ENCODE measurements at places on chromosomes 11 and 22.

GRCh38 chr11:68461575-68461917 lies 994 bp downstream of the PPP6R3 start:
- no peak for DNase-seq

- no peak for DNase-seq
These were observed 586.9 kb upstream of the KIRREL3 start for GRCh38 chr11:127587511-127587910.

DNA sequence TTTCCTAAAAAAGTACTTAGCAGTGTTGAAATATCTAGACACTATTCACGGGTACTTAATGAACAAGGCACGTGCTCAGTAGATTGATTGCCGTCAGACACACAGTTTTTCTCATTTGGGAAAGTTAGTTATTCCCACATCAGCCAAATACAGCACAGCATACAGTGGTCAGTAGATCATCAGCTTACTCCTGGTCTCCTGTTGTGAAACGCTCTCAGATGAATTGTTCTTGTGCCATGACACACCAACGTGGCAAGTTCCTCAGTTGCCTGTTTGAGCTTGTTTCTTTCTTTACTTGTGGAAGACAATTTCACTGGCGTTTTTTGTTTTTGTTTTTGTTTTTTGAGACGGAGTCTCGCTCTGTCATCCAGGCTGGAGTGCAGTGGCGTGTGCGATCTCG lies 8.6 kb downstream of the TAB1 start:
- no peak for DNase-seq

GRCh38 chr11:67571443-67571842 lies 12.2 kb upstream of the GSTP1 start:
- DNase-seq: no peak

DNA sequence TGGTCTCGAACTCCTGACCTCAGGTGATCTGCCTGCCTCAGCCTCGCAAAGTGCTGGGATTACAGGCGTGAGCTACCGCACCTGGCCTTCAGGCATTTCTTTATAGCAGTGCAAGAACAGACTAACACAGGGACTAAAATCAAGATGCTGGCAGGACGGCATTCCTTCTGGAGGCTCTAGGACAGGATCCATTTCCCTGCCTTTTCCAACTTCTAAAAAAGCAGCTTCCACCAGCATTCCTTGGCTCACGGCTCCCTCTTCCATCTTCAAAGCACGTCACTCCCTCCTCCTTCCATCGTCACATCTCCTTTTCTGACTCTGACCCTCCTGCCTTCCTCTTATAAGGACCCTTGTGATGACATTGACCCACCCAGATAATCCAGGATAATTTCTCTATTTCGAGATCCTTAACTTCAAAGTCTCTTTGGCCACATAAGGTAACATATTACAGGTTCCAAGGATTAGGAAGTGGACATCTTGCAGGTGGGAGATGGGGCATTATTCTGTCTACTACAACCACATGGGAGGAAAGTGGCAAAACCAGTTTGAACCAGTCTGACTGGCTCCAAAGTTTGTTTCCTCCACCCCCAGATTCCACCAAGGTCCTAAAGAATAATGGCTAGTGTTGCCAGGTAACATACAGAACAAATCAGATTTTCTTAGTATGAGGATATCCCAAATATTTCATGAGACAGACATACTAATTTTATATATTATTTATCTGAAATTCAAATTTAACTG lies 172.5 kb downstream of the MN1 start:
- DNase-seq: no peak

DNA sequence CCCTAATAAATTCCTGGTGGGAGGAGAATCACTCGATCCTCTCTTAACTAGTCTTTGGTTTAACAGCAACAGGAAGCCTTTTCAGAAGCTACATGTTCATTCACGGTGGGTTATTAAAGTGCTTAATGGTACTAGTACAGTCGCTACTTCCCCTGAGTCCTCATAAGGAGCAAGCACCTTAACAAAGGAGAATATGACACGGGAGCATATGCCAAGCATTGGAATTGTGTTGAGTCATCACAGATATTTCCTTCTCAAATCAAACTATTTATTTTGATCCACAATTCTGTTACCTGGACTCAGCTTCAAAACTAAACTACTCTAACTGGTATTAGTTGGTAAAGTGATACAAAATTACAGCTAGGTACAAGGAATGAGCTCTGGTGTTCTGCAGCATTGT lies 177.5 kb upstream of the CTSC start:
- no peak for DNase-seq

DNA sequence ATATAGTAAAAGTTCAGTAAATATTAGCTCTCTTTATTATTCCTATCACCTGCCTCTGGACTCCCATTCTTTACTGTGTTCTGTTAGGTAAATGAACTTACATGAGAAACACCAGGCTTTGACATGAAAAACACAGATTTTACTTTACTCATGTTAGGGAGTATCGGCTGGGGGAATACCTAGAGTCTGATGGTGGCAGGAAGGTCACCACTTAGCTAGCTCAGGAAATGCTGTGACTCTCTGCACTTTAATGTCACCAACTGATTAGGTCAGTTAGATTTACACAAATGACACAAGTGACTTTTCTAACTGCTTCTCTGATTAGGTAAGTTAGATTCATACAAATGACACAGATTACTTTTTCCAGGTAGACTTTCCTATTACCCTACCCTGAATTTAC lies 225.1 kb downstream of the SWAP70 start:
- no peak for DNase-seq

DNA sequence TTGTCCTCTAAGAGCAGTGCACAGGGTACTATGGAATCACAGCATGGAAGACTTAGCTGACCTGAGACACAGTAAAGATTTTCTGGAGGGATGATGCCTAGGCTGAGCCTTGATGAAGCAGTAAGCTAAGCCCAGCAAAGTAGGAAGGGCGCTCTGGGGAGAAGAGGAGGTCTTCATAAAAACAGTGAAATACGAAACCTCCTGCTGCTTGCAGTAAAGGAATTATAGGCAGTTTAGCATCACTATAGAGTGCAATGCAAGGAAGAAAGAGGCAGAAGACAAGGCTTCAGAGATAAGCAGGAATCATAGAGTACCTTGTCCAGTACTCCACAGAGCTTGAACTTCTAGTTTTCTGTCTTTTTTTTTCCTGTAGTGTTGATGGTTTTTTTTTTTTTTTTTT lies 555.7 kb upstream of the CADM1 start:
- DNase-seq: no peak

DNA sequence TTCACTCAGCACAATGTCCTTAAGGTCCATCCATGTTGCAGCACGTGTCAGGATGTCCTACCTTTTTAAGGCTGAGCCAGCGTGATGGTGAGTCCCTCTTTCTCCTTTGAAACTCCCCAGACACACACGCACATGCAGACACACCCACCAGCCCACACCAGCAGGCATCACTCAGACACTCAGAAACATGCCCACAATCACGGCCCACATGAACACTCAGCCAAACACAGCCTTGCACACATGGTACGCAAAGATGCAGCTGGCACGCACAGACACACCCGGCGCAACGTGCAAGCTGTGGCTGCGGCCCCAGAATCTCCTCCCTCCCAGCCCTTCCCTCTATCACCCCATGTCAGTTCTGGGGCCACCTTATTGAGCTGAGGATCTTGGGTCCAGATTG lies 8.0 kb downstream of the FADS3 start:
- DNase-seq: no peak

- DNase-seq: no peak
These were observed 611.1 kb downstream of the BRD1 start for GRCh38 chr22:49216579-49216978.

GRCh38 chr11:60753309-60753708 lies 3.4 kb upstream of the MS4A15 start:
- no peak for DNase-seq

GRCh38 chr22:42651134-42651533 lies 1.9 kb upstream of the CYB5R3 start:
- DNase-seq: no peak

DNA sequence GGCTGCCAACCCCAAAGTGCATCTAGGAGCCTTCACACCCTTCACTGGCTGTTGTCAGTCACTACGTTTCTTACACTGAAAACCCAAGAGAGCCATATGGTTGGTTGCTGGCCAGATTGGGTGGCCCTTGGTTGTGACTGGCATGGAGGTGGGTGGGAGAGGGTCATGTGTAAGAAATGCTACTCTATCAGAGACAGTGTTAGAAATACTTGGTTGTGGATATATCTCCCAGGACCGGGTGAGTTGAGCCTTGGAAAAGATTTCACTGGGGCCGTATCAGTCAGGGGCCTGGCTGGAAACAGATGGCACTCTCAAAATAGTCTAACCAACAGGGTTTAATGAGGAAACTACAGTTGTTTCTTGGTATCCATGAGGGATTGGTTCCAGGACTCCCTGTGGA lies 15.2 kb downstream of the ENDOD1 start:
- no peak for DNase-seq

DNA sequence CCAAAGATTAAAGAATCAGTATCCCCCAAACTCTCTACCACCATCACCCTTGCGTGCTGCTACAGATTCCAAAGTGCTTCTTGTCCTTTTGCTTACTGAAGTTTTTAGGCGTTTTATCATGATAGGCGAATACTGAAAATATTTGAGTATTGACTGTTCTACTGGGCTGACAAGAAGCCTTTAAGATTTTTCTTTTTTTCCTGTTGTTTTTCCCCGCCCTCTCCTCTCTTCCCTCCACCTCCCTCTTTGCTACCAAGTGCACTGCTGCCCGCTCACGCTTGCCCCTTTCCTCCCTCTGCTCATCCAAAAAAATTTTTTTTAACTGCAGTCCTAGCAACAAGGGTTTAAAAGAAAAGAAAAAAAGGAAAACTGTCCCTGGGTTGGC lies 679 bp downstream of the SPCS2 start:
- DNase-seq: no peak

- DNase-seq: no peak
These were observed 70.5 kb upstream of the FAT3 start for GRCh38 chr11:92154110-92154509.

DNA sequence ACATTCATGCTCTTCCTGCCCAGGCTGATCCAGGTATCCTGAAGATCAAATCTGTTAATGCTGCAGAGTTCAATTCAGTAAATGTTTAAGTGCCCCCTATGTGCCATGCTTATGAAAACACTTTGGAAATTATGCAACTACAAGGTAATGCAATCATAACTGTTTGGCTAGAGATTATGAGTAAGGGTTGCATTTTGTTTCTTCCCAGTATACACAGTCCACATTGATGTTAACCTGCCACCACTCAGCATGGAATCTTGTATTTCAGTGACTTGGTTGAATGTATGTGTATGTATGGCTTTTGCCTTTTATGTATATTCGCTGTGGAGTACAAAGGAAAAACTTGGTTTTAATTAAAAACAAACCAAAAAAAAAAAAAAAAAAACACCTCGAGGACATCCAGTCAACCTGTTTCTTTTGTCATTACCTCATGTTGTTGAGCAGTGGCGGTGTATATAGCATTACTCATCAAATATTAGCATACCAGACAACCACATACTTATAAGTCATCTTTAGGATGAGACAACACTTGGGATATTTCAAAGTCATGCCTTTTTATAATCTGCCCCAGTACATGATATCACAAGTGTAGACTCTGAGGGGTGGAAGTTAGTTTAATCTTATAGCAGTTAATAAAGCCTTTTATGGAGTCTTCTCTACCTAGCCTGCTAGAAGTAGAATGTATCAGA lies 86.1 kb upstream of the HORMAD2 start:
- DNase-seq: no peak

DNA sequence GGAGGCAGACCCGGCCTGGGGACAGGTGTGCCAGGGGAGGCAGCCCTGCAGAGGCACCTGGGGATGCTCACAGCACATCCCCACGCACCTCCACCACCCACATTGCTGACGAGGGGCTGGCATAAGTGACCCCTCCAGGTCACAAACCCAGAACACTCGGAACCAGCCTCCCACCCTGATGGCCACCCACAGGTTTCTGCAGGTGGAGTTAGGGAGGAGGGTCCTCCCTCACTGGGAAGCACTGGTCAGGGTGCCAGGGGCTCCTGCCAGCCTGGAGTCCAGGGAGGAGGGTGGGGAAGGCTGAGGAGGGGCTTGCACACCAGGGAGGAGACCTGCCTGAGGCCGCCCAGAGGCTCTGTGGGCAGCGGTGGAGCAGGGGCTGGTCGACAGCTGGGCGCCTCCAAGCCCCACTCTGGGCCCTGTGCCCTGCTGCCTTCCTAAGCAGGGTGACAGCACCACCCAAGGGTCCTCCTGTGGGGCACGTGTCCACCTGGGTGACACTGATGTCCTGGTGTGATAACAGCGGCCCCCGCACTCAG lies 51.0 kb upstream of the CARS1 start:
- no peak for DNase-seq

DNA sequence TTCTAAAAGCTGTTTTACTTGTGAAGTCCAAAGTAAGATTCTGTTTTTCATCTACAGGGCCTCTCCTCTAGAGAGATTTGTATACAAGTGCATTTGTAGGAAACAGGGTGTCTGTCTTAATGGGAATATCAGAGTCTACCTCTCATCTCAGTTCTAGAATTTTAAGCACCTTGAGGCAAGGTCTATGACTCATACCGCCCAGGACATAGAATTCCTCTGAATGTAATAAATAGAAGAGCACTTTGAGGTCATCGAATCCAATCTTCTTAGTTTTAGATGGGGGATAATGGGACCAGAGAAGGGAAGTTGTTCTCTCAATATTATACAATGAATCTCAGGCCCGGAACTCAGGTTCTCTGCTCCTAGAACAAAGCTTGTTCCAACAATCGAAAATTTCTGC lies 101.8 kb upstream of the TIMP3 start:
- no peak for DNase-seq

DNA sequence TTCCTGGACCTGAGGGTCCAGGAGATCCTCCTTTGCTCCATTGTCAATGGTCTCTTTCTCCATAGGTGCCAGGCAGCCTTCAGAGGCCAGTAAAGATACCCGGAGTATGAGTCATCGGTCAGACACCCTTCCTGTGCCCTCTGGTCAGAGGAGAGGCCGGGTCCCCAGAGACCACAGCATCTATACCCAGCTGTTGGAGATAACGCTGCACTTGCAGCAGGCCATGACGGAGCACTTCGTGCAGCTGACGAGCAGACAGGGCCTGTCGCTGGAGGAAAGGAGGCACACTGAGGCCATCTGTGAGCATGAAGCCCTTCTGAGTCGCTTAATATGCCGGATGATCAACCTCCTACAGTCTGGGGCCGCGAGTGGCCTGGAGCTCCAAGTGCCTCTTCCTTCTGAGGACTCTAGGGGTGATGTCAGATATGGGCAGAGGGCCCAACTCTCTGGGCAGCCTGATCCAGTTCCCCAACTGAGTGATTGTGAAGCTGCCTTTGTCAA lies at the start of gene ACCSL:
TSS of gene ACCSL (plus strand) at position 51 of the 501 bp plus-strand sequence. CDS start at position 107, 56 bp downstream.
- no peak for DNase-seq

GRCh38 chr11:8777907-8778767 lies 95.5 kb downstream of the RPL27A start:
- no peak for DNase-seq

DNA sequence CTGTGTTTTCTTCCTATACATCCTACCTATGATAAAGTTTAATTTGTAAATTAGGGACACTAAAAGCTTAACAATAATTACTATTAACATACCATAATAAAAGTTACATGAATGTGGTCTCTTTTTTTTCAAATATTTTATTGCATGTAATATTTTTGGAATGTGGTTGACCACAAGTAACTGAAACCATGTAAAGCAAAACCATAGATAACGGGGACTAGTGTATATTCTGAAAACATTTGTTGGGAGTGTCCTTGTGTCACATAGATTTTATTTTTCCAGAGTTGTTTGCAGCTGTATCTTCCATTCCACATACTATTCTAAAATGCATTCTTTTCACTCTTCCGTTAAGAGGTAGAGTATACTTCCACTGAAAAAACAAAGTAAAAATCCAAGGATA lies 200.4 kb downstream of the KIF18A start:
- DNase-seq: no peak

- no peak for DNase-seq
These were observed 655.5 kb downstream of the KCNA4 start for GRCh38 chr11:29361369-29361768.

GRCh38 chr11:125001079-125001778 lies 47.2 kb downstream of the CCDC15 start:
- DNase-seq: no peak

All from T-helper 9 cell (primary cell).